SJSA1 (cell line): ENCODE measurements at places on chromosomes 2 and 18. TPM values are rescaled to one million over a fixed set of nuclear protein-coding genes. Genes with fewer than 3 reads are reported as not detected.

The MEP1B gene
- not detected in 2 replicates for total RNA-seq

The CDH19 gene
- not detected in 2 replicates for total RNA-seq

- no peak for DNase-seq
- no peaks in the 10 kb centered on the region for H3K27me3 ChIP-seq
- H3K36me3 ChIP-seq: no peaks in the 10 kb centered on the region
These were observed 147.0 kb downstream of the ATP9B start for GRCh38 chr18:79216176-79216575.

GRCh38 chr2:139439100-139439499 lies 658.9 kb upstream of the NXPH2 start:
- H3K27ac ChIP-seq: no peak overlapping the region
- no peaks in the 10 kb centered on the region for H3K4me1 ChIP-seq
- H3K27me3 ChIP-seq: no peaks in the 10 kb centered on the region
- no peak overlapping the region for H3K4me3 ChIP-seq
- H3K36me3 ChIP-seq: no peaks in the 10 kb centered on the region
- DNase-seq: no peak

DNA sequence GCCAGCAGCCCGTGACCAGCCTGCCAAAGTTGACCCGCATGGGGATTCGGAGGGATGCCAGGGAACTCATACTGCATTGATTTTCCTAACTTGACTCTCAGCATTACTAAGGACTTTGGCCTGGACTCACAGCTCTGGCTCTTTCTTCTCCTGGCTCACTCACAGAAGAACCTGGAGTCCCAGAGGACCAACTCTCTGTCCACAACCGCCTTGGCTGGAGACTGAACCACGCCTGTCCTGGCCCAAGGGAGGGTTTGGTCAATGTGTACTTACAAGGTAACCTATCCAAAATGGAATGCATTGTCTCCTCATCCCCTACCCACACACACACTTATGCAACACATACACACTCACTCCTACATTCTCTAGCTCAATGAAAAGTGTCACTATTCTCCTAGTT lies 135.6 kb upstream of the KLHL29 start:
- no peaks in the 10 kb centered on the region for H3K27me3 ChIP-seq
- no peak overlapping the region for H3K27ac ChIP-seq
- no peak overlapping the region for H3K4me3 ChIP-seq
- no peak for DNase-seq
- H3K36me3 ChIP-seq: no peaks in the 10 kb centered on the region
